Cortex of kidney (tissue), 1 donor: ENCODE measurements at places on chromosomes 5 and 9.

GRCh38 chr5:67105270-67105669 lies 91.3 kb downstream of the CD180 start:
- DNase-seq, result no peak

- no peak for DNase-seq
Observed at GRCh38 chr9:93184432-93185265, 710 bp downstream of the WNK2 start.

- no peak for DNase-seq
Observed at GRCh38 chr9:123453831-123454321, 97.9 kb downstream of the CRB2 start.

DNA sequence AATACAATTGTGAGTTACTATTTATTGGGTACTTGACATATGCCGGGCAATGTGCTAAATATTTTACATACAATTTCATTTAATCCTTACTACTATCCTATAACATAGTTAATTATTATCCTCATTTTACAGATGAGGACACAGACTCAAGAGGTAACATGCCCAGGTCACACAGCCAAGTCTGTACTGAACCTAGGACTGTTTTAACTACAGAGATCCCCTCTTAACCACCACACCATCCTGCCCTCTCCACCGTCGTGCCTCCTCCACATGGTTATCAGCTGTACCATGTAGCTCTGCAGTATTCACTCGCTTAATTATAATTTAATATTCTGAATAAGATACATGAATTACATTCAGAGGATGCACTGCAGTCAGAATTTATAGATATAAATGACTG lies 5.3 kb downstream of the RAB14 start:
- no peak for DNase-seq

- no peak for DNase-seq
Observed at GRCh38 chr9:86043999-86044398, 55.4 kb downstream of the GOLM1 start.

GRCh38 chr5:16595881-16596580 lies 20.8 kb downstream of the RETREG1 start:
- no peak for DNase-seq

DNA sequence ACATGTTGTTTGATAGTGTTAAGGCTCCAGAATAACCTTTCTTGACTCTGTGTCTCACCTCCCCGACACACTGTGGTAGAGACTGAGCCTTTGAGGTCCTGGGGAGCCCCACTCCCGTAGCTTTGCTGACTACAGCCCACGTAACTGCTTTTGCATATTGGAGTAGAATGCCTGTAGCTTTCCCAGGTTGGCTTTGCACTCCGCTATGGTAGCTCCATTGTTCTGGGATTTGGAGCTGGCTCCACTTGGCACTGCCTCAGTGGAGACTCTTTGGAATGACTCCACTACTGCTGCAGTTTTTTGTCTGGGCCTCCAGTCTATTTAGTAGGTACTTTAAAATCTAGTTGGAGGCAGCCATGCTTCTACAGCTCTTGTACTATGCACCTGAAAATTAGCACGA lies 56.2 kb upstream of the ANXA1 start:
- no peak for DNase-seq
